NCI-H2107 (cell line): ENCODE measurements at places on chromosomes 6 and 20.

- DNase-seq = no peak
Observed at GRCh38 chr6:39083231-39083634, 31.8 kb downstream of the SAYSD1 start.

- DNase-seq = no peak
Observed at GRCh38 chr6:13272131-13273046, 55.9 kb downstream of the TBC1D7 start.

- no peak for DNase-seq
Observed at GRCh38 chr6:157314705-157315321, 8.5 kb downstream of the TMEM242 start.

GRCh38 chr6:63598049-63599036 lies 26.1 kb downstream of the LOC128125822 start:
- peak; percentile 20 for DNase-seq

- no peak for DNase-seq
Observed at GRCh38 chr6:9248133-9248532, 812.8 kb upstream of the SLC35B3 start.

DNA sequence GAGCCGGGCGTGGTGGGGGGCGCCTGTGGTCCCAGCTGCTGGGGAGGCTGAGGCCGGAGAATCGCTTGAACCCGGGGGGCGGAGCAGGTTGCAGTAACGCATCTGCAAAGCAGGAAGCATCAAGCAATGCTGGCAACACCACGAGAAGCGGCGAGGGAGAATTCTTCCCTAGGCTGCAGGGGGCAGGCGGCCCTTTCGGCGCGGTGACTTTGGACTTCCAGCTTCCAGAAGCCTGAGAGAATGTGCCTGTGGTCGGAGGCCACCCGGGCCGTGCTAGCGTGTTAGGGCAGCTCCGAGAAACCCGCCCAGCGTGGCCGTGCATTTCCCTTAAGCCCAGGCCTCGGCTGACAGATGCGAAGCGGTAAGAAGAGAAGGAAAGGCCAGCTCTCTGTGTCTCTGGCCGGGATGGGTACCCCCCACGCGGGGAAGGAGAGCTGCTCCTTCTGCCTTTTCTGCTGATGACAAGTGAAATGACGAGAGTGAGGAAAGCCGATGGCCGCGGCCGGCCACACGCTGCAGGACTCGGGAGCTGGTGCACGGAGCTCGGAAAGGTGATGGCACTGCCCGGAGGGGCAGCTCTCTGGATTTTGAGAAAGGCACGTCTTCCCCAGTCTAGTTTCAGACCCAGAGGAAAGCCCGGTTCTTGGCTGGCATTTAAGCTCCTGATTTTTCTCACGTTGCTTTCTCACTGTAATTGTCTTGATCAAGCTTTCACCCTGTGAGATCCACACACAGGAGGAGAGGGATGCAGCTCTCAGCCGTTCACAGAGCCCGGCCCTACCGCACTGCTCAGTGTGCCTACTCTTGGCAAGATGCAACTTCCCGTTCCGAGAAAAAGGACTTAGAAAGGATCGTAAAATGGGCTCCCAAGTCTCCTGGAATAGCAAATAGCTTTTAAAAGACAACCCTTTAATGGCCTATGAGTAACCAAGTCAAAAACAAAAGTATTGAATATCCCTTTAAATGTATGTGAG lies 68.3 kb upstream of the EXOC2 start:
- no peak for DNase-seq

- no peak for DNase-seq
Observed at GRCh38 chr20:13142143-13142542, 78.9 kb upstream of the ISM1 start.

DNA sequence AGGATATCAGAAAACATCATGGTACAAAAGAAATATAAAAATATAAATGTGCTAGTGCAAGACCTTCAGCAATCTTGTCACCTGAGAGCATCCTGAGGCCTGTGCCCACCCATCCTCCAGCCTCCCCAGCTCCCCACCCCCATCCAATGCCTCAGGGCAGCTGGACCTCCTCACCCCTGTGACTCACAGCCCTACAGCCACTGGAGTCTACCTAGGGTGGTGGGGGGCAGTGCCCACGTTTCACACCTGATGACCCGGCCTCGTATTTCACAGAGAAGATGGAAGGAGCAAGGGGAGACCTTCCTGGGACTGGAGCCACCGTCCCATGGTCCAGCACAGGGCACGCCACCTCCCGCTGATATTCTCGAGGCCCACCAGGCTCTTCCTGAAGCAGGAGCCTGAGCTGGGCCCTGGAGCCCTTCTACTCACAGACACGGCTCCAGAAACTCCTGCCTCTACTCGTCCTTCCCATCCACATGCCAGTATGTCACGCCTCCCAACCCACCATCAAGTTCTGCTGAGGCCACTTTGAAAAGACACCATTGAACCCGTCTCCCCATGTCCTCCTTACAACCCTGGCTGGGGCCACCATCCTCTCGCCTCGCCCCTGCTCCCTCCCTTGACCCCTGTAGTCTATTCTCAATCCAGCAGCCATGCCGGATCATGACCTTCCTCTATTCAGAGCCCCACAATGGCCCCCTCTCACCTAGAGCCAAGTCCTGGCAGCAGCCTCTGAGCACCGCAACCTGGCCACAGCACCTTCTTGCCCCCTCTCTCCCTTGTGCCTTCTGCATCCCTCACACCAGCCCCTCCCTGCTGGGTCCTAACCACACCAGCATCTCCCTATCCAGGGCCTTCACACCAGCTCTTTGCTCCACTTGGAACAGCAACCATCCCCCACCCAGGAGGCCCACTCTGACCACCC lies 13.3 kb downstream of the APMAP start:
- DNase-seq = no peak

GRCh38 chr20:16526433-16527380 lies 46.5 kb downstream of the KIF16B start:
- DNase-seq = no peak

- DNase-seq = no peak
Observed at GRCh38 chr20:38270869-38271605, 10.5 kb upstream of the KIAA1755 start.

DNA sequence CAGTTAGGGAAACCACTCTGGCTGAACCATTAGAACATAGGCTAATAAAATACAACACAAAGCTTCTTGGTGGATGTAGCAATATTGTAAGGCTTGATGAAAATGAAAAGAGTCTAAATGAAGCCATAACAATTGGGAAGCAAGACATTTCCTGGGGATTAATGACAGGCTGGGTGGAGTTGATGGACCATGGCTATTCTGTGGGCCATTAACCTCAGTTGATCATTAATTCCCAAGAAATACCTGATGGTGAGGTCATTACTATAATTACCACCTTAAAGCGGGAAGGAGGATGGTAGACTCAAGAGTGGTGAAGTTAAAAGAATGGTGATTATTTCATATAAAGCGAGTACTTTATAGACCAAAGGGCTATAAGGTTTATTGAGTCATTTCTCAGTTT lies 455.8 kb upstream of the MAP3K7 start:
- no peak for DNase-seq

GRCh38 chr20:63023071-63023935 lies 16.5 kb upstream of the BHLHE23 start:
- no peak for DNase-seq

GRCh38 chr6:151240036-151240685 lies 394 bp downstream of the AKAP12 start:
- DNase-seq = no peak

- DNase-seq = no peak
Observed at GRCh38 chr6:148401571-148401970, 58.9 kb downstream of the SASH1 start.

DNA sequence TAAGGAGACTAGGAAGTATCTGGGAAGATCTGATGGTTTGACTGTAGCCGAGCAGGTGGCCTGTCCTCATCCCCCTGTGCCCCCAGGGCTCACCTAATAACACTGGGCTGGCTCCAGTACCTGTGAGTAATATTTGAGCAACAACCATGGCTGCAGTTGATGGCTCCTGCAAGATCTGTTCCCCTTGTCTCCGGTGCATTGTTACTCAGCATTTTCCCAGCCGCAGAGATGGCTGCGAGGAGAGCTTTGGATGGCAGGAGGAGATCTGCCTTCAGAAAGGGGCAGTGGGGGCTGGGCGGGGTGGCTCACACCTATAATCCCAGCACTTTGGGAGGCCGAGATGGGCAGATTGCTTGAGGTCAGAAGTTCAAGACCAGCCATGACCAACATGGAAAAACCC lies 39.3 kb downstream of the PTK7 start:
- DNase-seq = no peak

- DNase-seq = no peak
Observed at GRCh38 chr20:48708116-48708515, 119.7 kb downstream of the PREX1 start.

- DNase-seq = no peak
Observed at GRCh38 chr20:54131675-54132611, 41.8 kb downstream of the CYP24A1 start.

GRCh38 chr6:122869437-122870024 lies 80.5 kb downstream of the SMPDL3A start:
- DNase-seq = peak; percentile 58
